ENCODE measurements at places on chromosomes 4 and X.

DNA sequence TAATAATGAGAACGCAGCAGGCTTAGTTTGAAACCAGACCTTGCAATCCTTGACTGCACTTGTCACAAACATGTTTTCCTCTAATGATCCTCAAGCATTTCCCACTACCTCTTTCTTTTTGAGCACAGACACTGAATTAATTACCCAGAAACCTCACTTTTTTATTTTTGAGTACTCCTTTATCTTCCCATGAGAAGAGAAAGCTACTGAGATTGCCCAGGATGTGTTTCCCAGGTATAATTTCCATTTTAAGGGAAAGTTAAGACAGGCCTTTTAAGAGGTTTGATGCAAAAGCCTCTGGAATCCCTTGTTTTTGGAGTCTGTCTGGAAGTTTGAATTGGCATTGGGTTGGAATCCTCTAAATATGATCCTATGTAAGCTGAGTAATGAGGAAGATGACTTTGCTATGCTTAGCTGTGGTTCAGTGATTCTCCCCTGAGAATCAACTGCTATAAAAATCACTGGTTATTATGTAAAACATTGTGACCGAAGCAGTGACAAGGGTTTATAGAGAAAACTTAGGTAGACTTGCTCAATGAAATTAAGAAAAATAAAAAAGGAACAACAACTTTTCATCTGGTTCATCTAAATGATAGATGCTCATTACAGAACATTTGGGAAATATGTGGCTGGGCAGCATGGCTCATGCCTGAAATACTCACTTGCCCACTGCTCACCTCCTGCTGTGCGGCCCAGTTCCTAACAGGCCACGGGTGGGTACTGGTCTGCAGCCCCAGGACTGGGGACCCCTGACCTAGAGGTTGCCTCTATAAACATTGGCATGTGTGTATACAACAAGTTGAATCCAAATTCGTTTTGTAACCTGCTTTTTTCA lies 10.8 kb upstream of the RHOH start:
- DNase-seq: no peak

DNA sequence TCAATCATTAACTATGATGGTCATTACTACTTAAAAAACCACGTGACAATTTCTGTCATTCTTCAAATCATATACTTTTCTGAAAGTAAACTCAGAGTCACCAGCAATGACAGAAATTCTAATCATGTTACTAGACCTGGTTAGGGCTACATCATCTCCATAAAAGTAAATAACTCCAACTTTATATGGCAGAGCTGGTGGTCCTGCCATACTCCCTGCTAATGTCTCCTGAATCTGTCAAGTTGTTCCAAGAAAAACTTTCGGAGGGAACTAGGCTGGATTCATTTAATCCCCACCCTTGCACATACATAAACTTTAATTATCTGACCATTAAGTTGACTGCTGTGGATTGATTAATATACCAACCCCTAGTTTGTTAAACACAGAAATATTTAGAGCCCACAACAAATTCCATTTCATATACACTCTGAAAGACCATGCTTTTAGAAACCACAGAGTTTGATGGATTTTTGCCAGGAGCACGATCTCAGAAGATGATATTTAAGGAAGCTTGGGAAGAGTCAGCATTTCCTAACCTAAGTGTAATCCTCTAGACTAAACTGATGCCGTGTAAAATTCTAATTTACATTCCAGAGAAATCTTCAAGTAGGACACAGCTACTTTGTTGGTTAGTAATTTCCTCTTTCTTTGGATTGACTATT lies 577.0 kb downstream of the FAT4 start:
- DNase-seq: no peak

DNA sequence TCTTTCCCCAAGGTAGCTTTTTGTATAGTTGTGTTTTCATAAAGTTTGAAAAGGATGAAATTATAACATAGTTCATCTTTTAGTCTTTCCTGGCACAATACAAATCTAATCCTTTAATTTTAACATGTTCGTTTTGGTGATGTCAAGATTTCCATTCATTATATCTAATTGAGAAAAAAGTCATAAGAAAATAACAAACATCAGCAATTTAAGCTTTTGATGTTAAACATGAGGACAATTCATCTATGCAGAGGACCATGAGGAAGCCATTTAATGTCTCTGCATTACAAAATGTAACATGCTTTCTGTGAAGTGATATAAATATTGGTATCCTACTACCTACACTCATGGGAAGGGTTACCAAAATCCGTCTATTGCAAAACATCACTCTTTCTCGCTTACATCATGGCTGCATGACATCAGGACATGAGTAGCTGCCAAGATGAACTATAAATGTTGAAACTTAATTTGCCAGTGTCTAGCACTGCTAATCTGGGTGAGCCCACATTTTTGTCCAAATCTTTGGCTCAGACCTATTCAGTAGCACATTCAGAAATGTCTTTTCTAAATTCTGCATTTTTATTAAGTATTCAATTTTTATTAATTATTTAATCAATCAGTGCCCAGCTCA lies 9.5 kb downstream of the EPGN start:
- DNase-seq: no peak

GRCh38 chr4:183722731-183723560 lies 63.9 kb downstream of the TRAPPC11 start:
- peak; percentile 21 for DNase-seq

GRCh38 chr4:93199492-93199891 lies 629.1 kb upstream of the ATOH1 start:
- DNase-seq: no peak

DNA sequence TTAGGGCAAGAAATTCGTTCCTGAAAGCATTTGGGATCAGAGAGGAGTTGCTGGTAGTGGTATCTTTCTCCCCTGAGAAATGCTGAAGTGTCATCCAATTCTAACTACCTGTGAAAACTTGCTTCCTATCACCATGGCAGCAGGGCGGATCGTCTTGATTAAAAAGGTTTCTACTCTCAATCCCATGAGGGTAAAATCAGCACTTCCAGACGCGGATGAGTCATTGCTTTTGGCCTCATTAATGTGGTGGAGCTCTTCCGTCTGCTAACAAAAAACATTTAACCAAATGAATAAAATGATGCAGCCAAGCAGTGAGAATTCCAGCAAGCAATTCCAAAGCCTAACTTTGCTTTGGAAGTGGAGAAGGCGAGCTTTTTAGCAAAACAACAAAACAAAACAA lies 325.6 kb downstream of the CAMK2D start:
- no peak for DNase-seq

- DNase-seq: no peak
These were observed 322.1 kb downstream of the TLL1 start for GRCh38 chr4:166195101-166195500.

- DNase-seq: no peak
These were observed at the start of gene GABRB1 for GRCh38 chr4:47031011-47031678. TSS of gene GABRB1 (plus strand) at chr4:47031567.

DNA sequence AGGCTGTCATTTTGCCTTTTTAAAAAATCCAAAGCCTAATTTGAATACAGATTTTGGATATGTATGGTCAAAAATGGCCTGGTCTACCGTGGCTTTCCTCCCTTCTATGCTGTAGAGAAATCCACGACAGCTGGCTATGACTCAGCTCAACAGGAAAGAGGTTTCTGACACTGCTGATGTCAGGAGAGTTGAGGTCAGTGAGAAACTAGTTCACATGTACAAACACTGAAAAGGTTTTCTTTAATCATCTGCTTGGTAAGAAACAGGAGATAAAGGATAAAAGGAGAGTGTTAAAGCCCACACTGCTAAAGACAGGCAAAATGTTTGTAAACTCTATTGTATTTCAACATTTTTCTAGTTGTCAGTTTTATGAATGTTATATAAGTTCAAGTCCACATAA lies 113.9 kb downstream of the NYX start:
- no peak for DNase-seq

- no peak for DNase-seq
These were observed 72.0 kb downstream of the SPRY1 start for GRCh38 chr4:123468479-123469031.

DNA sequence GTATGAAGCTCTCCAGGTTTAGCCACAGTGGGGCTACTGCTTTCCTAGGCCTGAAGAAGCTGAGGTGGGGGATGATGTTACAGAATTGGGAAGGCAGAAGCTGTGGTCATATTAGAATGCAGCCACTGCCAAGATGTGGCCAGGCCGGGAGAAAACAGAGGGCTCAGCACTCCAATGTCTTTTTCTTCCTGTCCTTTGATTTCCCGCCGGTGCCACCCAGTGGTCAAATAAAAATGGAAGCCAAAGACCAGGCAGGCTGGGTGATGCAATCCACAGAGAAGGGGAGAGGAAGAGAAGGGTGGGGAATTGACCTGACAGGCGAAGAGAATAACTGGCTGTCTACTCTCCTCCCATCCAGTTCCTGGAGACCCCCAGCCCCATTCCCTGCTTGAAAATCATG lies 94.9 kb upstream of the SHISA3 start:
- DNase-seq: no peak

DNA sequence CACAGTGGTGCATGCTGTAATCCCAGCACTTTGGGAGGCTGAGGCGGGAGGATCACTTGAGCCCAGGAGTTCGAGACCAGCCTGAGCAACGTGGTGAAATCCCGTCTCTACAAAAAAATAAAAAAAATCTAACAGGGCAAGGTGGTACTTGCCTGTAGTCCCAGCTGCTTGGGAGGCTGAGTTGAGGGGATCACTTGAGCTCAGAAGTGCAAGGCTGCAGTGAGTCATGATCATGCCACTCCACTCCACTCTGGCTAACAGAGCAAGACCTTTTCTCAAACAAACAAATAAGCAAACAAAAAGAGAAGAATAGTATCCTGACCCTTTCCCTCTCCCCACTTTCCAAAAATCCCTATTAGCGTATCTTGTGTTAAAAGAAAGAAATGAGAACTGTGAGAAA lies 52.7 kb downstream of the NPY1R start:
- DNase-seq: no peak

GRCh38 chr4:186852964-186853391 lies 129.3 kb upstream of the FAT1 start:
- DNase-seq: no peak

- no peak for DNase-seq
These were observed 2.9 kb downstream of the ANTXR2 start for GRCh38 chr4:80069837-80070731.

DNA sequence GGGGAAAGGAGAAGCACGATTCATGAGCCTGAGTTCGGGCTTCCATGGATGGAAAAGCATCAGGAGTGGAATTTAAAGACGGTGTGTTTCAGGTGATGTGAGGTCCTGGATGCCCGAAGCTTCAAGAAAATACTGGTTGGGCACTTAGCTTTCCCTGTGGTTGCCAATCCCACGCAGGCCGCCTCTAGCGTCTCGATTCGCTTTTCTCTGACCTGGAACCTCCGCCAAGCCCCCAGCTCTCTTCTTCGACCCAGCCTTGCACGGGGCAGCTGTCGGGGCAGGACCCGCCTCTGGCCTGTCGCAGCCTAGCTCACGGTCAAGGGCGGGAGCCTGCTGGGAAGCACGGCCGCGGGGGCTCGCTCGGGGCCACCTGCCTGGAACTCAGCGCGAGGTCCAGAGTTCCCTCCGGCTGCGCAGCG lies 308 bp upstream of the TLR2 start:
- no peak for DNase-seq

GRCh38 chrX:18616688-18617406 lies 55.1 kb downstream of the RS1 start:
- DNase-seq: no peak

- DNase-seq: no peak
These were observed 83.7 kb downstream of the FREM3 start for GRCh38 chr4:143616771-143617170.

GRCh38 chr4:61555789-61556188 lies 355.7 kb downstream of the ADGRL3 start:
- DNase-seq: no peak

GRCh38 chr4:101348367-101348827 lies 1.1 kb upstream of the PPP3CA start:
- DNase-seq: no peak

Measured in T-helper 1 cell (primary cell).